ENCODE measurements at places on chromosomes 2 and 18.

GRCh38 chr18:80253871-80254492, 6.7 kb upstream of the PARD6G start:
- DNase-seq: no peak

- DNase-seq: peak; percentile 60
Observed at GRCh38 chr2:65320042-65320725, 92.6 kb downstream of the ACTR2 start.

DNA sequence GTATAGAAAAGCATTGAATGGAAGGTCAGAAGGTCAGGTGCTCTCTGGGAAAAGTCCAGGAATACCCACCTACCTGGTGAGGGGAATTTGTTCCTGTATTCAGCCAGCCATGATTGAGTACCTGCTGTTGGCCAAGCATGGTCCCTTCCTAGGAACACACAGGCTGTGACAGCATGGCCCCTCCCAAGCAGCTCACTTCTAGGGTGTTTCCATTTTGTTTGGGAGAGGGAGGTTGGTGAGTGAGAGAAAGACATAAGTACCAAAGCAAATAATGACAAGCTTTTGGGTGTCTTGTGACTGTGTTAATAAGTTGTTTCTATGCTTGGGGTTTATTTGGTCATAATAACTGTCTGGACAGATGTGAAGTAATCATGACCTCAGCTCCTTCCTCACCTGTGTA, 46.3 kb downstream of the CABLES1 start:
- no peak for DNase-seq

- DNase-seq: no peak
Observed at GRCh38 chr2:129252781-129253460, 726.5 kb upstream of the RAB6C start.

All from GM06990 (cell line).